Activated T-cell treated with anti-CD3 and anti-CD28 coated beads, Interleukin-2, amount 50 U/mL, for 48 hours (primary cell): ENCODE measurements at places on chromosomes 12 and 14.

GRCh38 chr12:103301642-103302591, 193.9 kb downstream of the C12orf42 start:
- no peak for DNase-seq

GRCh38 chr12:29256598-29256997, 107.5 kb downstream of the FAR2 start:
- DNase-seq: no peak

DNA sequence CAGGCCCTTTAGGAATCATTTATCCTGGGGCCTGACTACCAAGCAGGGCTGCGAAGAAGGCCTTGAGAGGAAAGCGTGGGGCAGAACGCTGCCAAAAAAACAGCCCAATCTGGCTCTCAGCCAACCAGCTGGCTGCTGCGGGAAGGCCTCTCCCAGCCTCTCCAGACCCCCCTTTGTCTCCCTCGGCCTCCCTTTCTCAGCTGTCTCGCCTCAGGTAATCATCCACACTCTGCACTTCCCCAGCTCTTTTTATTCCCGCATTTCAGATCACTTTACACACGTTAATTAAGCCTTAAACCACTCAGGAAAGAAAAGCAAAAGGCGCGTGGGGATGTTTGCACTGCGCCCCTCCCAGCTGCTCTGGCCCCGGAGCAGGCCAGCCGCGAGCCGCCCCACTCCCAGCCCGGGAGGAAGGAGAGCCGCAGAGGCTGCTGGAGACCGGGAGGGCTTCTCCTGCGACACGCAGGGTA, 208.2 kb upstream of the FOXN3 start:
- DNase-seq: no peak

DNA sequence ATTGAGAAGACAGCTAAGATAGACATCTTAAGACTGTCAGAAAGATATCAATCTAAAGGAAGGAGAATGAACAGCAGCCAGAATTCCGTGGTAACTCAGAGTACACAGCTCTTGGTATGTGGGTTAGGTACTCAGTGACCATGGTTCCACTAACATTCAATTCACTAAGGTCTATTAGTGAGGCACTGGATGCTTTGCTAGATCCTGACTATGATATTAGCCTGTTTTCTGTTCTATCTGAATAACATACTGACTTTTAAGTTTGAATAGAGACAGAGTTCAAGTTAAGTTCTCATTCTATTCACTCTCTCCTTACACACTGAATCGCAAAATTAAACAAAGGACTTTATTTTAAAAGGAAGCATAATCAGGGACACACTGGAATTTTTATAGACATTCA, 106.4 kb downstream of the PRKD1 start:
- no peak for DNase-seq

- no peak for DNase-seq
These were observed 12.8 kb downstream of the MEG3 start for GRCh38 chr14:100838493-100839314.

GRCh38 chr12:111126331-111126730, 206.0 kb upstream of the MYL2 start:
- DNase-seq: no peak

- no peak for DNase-seq
These were observed 31.3 kb downstream of the SOCS2 start for GRCh38 chr12:93603762-93604161.

GRCh38 chr14:102164241-102164641, 24.5 kb downstream of the WDR20 start:
- no peak for DNase-seq

DNA sequence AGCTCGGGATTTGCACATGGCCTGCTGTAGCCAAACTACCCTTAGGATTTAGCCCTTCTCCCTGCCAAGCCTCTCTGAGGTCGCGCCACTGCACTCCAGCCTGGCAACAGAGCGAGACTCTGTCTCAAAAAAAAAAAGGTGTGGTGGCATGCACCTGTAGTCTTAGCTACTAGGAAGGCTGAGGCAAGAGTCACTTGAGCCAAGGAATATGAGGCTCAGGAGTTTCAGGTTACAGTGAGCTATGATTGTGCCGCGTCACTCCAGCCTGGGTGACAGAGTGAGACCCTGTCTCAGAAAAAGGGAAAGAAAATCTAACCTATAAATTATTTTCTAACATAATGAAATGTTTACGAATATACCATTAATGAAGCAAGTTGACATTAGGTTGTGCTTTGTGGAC, 29.7 kb downstream of the ESRRB start:
- DNase-seq: no peak

- no peak for DNase-seq
These were observed 97.1 kb downstream of the MYF5 start for GRCh38 chr12:80813820-80814219.

- DNase-seq: no peak
These were observed 13.8 kb upstream of the RAN start for GRCh38 chr12:130858084-130858483.

GRCh38 chr12:113479590-113480335, 8.1 kb upstream of the LHX5 start:
- peak; percentile 51 for DNase-seq

DNA sequence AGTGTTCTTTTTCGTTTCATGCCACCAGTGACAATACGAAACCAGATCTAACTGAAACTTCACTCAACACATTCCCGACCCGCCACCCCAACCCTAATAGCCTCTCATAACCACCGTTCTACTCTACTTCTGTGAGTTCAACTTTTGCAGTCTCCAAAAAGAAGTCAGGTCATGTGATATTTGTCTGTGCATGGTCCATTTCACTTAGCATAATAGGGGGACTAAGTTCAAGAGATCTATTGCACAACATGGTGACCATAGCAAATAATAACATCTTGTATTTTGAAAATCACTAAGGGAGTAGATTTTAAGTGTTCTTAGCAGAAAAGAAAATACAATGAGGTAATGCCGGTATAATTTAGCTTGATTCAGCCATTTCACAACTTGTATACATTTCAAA, 376.4 kb downstream of the DIO2 start:
- no peak for DNase-seq

GRCh38 chr12:74539765-74540526, 2.3 kb downstream of the ATXN7L3B start:
- DNase-seq: no peak

DNA sequence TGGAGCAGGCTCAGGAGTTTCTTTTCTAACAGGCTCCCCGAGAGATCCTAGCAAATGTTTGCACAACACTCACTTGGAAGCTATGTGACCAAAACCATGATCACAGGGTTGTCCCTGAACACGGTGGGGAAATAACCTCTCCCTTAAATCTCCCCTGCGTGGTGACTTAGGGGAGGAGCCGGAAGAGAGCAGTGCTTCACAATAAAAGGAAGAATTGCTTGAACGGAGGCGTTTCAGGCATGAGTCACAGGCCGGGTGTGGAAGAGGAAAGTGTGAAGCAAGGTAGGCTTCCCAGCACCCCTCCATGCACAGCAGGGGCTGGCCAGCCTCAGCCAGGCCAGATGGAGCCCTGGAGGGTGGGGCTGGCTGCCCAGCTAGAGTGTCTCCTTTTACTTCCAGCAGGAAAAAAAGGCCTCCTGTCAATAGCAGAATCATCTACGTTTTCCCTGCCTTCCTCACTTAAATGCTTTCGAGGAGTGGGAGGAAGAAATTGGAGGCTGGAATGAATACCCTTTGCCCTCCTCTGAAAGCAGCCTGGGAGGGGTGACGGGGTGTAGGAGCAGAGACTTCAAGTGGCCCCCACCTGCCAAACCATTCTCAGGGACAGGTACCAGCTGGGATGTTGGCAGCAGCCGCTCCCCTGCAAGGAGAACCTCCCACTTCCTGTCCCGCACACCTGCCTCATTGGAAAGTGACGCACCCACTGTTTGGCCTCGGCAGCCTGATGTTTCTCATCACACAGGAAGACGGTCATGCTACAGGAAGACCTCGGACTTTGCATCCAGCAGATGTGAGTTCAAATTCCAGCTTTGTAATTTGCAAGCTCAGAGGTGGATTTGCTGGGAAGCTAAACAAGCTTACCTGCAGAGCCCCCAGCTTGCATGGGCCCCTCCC, 30.1 kb upstream of the PPP2R5C start:
- peak; percentile 87 for DNase-seq

- DNase-seq: no peak
These were observed 526.1 kb upstream of the FLRT2 start for GRCh38 chr14:85003805-85004204.
